ENCODE measurements at places on chromosomes 7 and 10.

GRCh38 chr10:24453404-24453830 is 244.5 kb downstream of the KIAA1217 start:
- peaks cover 3% of the 10 kb centered on the region for H3K4me1 ChIP-seq
- no peaks in the 10 kb centered on the region for H3K36me3 ChIP-seq
- no peak for DNase-seq
- H3K4me3 ChIP-seq, result no peak overlapping the region

GRCh38 chr10:65196111-65196510 is 1674.9 kb downstream of the REEP3 start:
- H3K27ac ChIP-seq, result no peak overlapping the region
- H3K4me3 ChIP-seq, result no peak overlapping the region
- H3K36me3 ChIP-seq, result no peaks in the 10 kb centered on the region
- no peaks in the 10 kb centered on the region for H3K27me3 ChIP-seq
- H3K4me1 ChIP-seq, result no peaks in the 10 kb centered on the region

- H3K27ac ChIP-seq, result no peak overlapping the region
- no peak for DNase-seq
- H3K36me3 ChIP-seq, result no peaks in the 10 kb centered on the region
- H3K4me3 ChIP-seq, result no peak overlapping the region
- H3K4me1 ChIP-seq, result no peaks in the 10 kb centered on the region
Measured at GRCh38 chr7:149635561-149636329, 137.6 kb downstream of the ZNF467 start.

GRCh38 chr7:101632641-101633040 is 3.5 kb upstream of the MYL10 start:
- no peaks in the 10 kb centered on the region for H3K4me1 ChIP-seq
- H3K4me3 ChIP-seq, result no peak overlapping the region
- H3K27ac ChIP-seq, result no peak overlapping the region
- DNase-seq, result no peak

- no peak overlapping the region for H3K27ac ChIP-seq
- H3K4me1 ChIP-seq, result no peaks in the 10 kb centered on the region
- DNase-seq, result no peak
- H3K27me3 ChIP-seq, result no peaks in the 10 kb centered on the region
- no peaks in the 10 kb centered on the region for H3K36me3 ChIP-seq
Measured at GRCh38 chr10:60367431-60367830, 22.2 kb downstream of the ANK3 start.

DNA sequence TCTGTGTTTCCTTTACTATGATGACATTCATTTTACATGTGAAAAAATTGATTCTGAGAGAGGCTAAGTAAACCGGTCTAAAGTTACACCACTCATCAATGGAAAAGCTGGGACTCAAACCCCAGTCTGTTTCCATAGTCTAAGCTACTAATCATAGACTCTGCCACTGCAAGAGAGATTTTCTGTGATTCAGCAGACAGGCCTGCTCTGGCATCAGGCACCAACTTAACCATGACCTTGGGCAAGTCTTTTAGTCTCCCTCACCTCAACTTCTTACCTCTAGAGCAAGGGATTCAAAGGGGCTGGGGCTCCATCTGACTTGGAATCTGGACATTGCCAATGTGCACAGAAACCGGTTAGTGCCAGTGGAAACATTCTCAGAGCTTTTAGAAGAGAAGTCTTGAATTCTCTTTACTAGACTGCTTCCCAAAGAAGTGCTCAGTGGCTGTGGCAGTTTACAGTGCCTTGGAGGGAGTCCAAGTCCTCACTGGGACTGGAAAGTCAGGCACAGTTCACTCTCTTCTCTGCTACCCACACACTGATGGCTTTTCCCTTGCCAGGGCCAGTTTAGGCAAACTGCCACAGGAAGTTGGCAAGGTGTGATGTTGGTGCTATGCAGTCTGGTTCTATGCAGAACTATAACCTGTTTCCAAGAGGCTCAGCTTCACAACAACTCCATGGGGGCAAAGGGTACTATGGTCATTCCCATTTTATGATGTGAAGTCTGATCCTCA is 4.5 kb upstream of the BLNK start:
- H3K4me1 ChIP-seq, result peaks cover 2% of the 10 kb centered on the region
- DNase-seq, result peak; percentile 55
- no peaks in the 10 kb centered on the region for H3K27me3 ChIP-seq
- H3K27ac ChIP-seq, result no peak overlapping the region
- H3K36me3 ChIP-seq, result no peaks in the 10 kb centered on the region

DNA sequence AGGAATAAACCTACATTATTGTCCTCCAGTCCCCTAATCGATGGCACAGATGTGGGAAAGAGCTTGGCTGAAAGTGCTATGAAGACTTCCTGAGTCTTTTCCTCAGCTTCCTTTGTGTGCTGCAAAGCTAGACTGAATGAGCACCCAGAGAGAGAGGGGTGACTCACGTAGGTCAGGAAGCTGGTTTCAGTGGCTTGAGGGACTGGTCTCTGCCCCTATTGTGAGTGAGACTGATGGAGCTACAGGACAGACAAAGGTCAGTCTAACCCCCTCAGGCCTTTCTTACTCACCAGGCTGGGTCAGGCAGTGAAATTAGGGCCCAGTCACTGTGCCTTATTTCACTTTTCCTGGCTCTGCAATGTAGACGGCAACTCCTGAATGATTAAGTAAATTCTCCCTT is 171.1 kb upstream of the GRB10 start:
- H3K4me1 ChIP-seq, result peaks cover 14% of the 10 kb centered on the region
- no peak overlapping the region for H3K27ac ChIP-seq
- H3K27me3 ChIP-seq, result no peaks in the 10 kb centered on the region
- H3K4me3 ChIP-seq, result no peak overlapping the region

- no peaks in the 10 kb centered on the region for H3K4me1 ChIP-seq
- no peak overlapping the region for H3K4me3 ChIP-seq
- no peak for DNase-seq
- no peak overlapping the region for H3K27ac ChIP-seq
Measured at GRCh38 chr10:121710207-121710606, 112.0 kb upstream of the FGFR2 start.

DNA sequence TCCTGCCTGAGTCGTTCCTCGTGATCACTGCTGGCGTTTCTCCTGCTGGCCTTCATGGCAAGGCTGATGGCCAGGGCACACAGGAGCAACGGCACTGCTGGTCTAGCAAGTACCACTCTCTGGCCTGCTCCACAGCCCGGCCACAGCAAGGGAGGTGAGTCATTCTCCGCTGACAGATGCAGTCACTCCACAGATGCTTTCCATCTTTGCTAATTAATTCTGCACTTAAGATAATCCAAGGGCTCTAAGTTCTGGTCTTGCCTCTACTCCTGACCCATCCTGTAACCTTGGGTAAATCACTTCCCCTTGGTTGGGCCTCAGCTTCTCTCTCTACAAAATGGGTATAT is 244.4 kb downstream of the RPS24 start:
- H3K36me3 ChIP-seq, result no peaks in the 10 kb centered on the region
- H3K4me1 ChIP-seq, result no peaks in the 10 kb centered on the region
- H3K27me3 ChIP-seq, result no peaks in the 10 kb centered on the region

GRCh38 chr7:154858836-154859537 is 143.9 kb downstream of the PAXIP1 start:
- H3K4me3 ChIP-seq, result no peak overlapping the region
- no peak for DNase-seq
- no peak overlapping the region for H3K27ac ChIP-seq
- no peaks in the 10 kb centered on the region for H3K36me3 ChIP-seq
- no peaks in the 10 kb centered on the region for H3K4me1 ChIP-seq

DNA sequence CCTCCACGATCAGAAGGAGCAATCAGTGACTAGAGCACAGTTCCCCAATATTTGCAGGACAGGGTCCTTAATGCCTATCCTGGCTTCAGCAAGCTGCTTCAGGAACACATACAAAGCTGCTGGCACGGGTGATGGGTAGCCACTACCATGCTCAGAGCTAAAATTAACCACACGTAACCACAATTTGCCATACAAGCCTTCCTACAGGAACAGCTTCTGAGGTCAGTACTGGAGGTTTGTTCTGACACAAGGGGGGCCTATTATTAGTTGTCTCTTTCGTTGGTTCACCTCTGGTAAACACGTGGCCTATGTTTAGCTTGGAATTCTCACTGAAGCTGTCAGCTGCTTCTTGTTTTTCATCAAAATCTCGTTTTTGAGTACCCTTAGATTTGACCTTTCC is 41.1 kb downstream of the ZNF248 start:
- peaks cover 4% of the 10 kb centered on the region for H3K36me3 ChIP-seq
- no peak overlapping the region for H3K4me3 ChIP-seq
- no peak for DNase-seq
- H3K27ac ChIP-seq, result no peak overlapping the region
- H3K27me3 ChIP-seq, result no peaks in the 10 kb centered on the region
- no peaks in the 10 kb centered on the region for H3K4me1 ChIP-seq

DNA sequence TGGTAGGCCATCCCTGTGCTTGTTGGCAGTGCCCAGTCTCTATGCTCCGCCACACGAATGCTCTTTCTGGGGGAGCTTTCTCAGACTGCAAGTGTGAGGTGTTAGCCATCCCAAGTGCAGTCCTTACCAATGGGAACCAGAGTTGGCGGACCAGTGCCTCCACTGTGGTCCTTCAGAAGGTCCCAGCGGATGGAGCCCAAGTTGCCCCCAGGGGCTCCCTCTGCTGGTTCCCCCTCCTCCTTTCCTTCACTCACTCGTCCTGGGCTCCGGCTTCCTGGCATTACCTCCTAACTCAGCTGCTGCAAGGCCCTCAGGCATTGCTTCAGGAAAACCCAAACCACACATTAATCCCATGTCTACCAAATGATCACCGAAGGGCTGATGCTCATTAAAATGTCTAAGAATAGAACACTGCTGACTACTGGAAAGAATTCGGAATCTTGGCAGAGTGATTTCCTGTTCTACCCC is 139.8 kb downstream of the CUBN start:
- no peak overlapping the region for H3K27ac ChIP-seq
- no peaks in the 10 kb centered on the region for H3K36me3 ChIP-seq
- H3K4me1 ChIP-seq, result peaks cover 1% of the 10 kb centered on the region
- no peaks in the 10 kb centered on the region for H3K27me3 ChIP-seq
- DNase-seq, result no peak
- H3K4me3 ChIP-seq, result no peak overlapping the region

GRCh38 chr7:51075681-51076580 is 240.7 kb downstream of the COBL start:
- no peak overlapping the region for H3K4me3 ChIP-seq
- no peak for DNase-seq
- no peaks in the 10 kb centered on the region for H3K4me1 ChIP-seq
- H3K27ac ChIP-seq, result no peak overlapping the region

- no peak overlapping the region for H3K27ac ChIP-seq
- H3K36me3 ChIP-seq, result no peaks in the 10 kb centered on the region
Measured at GRCh38 chr7:138903859-138904435, 77.2 kb downstream of the KIAA1549 start.

DNA sequence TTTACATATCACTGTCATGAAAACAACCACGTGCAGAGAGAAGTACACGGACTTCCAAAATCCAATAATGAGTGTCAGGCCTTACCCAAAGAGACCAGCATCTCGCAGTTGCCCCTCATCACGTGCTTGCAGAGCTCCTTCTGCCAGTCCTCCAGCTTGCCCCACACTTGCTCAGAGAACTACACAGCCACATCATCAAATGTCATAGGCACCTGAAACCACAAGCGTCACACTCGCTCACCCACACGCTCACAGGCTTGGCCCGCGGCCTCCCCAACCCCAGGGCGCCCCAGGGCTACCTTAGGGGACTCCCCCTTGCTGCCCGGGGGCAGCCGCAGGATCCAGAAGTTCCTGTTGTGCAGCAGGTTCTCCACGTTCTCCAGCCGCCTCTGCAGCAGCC is 123.4 kb upstream of the ZNF746 start:
- no peak overlapping the region for H3K4me3 ChIP-seq
- H3K27me3 ChIP-seq, result no peaks in the 10 kb centered on the region
- peaks cover 9% of the 10 kb centered on the region for H3K4me1 ChIP-seq
- no peak overlapping the region for H3K27ac ChIP-seq
- no peak for DNase-seq
- no peaks in the 10 kb centered on the region for H3K36me3 ChIP-seq

DNA sequence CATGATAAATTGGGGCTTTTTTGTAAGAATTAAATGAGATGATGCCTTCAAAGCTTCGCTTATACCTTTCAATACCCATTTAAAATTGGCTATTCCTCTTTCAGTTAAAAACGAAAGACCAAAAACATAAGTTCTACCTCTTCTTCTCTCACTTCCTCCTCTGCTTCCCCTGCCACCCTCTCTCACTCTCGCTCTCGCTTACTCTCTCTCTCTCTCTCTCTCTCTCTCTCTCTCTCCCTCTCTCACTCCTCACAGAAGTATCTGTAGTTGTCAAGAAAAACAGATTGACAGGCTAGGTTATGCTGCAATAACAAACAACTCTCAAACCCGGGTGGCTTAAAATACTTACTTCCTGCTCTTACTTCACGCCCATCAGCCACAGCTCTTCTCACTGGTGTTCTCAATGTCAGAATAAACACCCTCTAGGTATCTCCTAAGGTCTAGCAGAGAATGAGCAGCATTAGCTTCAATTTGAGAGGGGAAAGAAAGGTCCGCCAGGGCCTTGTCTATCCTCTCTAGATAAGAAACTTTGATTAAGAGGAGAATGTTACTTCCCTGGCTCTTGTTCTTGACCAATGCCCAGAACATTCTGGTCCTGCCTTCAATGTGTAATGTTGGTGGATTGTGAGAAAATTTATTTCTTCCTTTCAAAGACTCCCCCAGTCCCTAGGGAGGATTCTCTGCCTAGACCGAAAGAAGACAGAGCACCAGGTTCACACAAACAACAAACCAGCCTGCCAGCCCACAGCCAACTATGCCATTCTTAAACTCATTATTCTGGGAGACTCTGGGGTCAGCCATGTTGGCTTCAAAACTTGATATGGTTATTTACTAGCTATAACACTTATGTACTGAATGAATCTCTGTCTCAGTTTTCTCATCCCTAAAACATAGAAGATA is 1028.7 kb downstream of the XPNPEP1 start:
- no peak overlapping the region for H3K27ac ChIP-seq
- H3K27me3 ChIP-seq, result no peaks in the 10 kb centered on the region
- H3K36me3 ChIP-seq, result no peaks in the 10 kb centered on the region
- H3K4me1 ChIP-seq, result no peaks in the 10 kb centered on the region
- no peak for DNase-seq

GRCh38 chr7:38178695-38179344 is 775 bp downstream of the STARD3NL start:
- H3K36me3 ChIP-seq, result no peaks in the 10 kb centered on the region
- H3K4me1 ChIP-seq, result peaks cover 30% of the 10 kb centered on the region
- no peak for DNase-seq
- H3K27ac ChIP-seq, result peak overlapping the region; percentile 90
- H3K4me3 ChIP-seq, result peak overlapping the region; percentile 59
- H3K27me3 ChIP-seq, result no peaks in the 10 kb centered on the region
